ENCODE measurements at places on chromosomes 7 and 10.

DNA sequence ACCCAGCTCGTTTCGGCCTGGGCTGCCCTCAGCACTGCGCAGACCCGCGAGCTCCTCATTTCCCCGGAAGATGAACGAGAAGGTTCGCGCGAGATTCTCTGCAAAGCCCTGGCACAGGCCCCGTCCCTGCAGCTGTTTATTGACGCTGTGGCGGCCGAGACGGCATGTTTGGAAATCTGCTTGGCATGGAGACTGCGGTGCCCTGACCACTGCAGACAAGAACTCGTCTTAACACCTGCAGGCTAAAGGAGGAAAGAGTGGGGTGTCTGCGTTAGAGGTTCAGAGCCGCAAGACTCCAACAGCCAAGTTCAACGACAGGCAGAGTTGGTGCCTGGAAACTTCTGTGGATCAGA, 125.6 kb downstream of the DNAJB6 start:
- DNase-seq, result no peak

GRCh38 chr7:148825338-148825737, 58.8 kb downstream of the EZH2 start:
- DNase-seq, result no peak

- DNase-seq, result no peak
Measured at GRCh38 chr10:124560377-124561105, 98.9 kb downstream of the LHPP start.

DNA sequence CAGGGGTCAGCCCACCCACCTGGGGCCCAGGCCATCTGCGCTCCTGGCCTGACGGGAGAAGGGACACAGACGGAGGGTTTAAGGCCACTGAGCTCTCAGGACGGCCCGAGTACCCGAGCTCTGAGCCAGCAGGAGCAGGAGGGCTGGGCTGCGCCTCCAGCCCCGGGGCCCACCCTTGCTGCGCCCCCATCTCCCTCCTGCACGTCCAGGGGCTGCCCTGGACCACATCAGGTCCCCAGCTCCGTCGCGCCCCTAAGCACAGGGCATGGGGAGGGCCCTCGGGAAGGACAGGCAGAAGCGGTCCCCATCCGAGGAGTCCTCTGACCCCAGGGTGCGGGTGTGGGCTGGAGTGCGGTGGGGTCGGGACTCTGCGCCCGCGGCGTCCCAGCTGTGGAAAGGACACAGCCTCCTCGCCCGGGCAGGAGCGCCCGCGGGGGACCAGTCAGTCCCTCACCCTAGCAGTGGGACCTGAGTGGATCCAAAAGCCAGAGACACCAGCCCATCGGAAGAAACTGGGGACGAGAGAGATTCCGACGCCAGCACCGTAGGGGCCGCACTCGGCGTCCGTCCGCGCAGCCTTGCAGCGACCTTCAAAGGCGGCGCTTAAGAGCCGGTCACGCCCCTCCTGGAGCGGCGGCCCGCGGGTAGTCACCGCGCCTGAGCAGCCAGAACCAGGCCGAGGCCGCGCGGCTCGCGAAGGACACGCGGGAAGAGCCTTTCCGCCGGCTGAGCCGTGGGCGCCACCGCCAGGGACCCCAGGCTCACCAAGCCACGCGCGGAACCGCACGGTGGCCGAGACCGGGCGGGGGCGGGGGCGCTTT, 15.9 kb downstream of the CAMK2B start:
- DNase-seq, result no peak

- DNase-seq, result no peak
Measured at GRCh38 chr10:77620731-77621130, 16.9 kb downstream of the KCNMA1 start.

DNA sequence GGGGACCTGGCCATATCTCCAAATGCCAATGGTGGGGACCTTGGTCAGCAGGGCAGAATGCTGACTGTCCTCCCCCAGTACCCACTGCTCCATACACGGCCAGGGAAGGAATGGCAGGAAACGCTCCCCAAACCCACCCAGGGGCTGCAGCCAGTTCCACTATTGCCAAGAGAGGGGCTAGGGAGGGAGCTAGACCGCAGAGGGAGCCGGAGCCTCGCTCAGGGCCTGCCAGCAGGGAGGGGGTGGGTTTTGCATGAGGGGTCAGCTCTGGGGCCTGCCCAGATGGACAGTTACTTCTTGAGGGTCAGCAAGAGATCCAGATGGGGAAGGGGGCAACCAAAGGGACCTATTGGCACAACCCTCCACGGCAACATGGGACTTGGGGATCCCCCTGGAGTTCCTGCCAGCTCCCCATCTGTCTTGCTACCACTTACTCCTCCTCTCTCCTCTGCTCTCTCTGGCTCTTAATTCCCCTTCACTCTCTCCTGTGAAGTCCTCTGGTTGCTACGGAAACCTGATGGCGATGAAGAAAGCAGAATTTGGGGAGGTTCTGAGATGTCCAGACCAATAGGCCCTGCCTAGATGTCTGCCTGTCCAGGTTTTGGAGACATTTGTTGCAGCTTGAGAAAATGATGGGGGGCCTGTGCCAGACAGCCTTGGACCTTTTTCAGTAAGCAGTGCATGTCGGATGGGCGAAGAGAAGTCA, 12.6 kb downstream of the FGF8 start:
- DNase-seq, result no peak

DNA sequence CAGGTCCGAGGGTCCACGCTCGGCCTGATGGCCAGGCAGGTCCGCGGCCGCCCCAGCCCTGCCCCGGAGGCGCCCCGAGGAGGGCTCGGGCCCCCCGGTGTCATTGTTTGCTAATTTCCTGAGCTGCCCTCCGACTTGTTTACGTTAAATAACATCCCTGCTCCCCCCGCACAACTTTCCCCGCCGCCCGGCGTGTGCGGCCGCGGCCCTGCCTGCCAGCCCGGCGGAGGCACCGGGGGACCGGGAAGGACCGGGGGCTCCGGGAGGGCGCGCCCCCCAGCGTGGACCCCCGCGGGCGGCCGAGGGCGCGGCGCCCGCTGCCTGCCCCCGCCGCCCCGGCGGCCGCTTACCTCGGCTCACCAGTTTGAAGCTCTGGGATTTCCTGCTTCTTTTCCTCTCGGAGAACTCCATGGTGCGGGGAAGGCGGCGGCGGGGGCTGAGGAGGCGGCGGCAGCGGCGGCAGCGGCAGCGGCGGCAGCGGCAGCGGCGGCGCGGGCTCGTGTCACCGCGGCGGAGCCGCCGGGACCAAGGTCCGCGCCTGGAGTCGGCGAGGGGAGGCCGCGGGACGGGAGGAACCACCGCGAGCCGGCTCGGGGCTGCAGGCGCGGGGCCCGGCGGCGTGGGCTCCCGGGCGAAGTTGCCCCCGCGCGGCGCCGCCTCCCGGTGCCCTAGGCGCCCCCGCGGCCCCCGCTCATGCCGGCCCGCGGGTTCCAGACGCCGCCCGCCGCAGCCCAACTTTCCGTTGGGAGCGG, 515 bp downstream of the BEND7 start:
- no peak for DNase-seq

DNA sequence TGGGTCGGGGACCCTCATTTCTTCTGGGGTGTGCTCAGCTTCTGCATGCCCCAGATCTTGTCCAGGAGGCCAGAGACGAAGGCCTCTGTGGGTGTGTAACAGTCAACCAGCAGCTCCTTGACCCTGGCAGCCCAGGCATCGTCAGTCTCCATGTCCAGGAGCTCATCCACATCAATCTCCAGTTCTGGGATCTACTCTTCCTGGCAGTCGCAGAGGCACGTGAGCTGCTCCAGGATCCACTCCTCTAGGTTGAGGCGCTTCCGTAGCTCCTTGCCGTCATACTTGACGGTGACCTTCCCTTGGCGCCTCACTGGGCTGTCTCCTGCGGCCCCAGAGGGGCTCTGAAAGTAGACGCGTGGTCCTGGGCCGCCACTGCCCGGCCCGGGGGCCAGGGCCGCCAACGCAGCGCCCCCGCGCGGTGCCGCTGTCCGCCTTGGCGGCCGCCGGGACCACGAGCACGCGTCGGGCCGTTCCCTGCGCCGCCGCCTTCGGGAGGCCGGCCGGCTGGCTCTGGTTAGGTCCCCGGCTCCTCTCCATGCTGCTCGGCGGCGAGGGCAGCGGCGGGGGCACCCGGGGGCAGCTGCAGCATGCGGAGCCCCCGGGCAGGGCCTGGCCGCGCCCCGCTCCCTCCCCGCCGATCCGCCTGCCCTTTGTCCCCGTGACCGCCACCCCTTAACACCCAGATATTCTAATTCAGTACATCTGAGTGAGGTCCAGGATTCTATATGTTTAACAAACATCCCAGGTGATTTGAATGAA, 170.5 kb downstream of the SEPTIN7 start:
- DNase-seq, result no peak

DNA sequence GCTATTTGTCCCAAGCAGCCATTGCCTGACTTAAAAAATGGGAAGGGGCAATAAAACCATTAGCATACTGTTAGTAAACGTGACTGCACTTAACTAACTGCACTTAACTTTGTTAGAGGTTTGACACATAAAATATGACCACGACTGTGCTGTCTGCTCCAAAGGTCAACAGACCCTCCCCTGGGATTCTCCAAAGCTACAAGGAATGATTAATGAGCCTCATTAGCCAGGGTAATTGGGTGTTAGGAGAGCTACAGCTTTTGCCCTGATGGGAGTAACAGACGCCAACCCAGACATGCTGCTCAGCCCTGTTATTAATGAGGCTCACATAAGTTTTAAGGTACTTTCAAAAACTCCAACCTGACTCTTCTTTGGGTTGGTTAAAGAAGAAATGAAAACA, 129.4 kb upstream of the PLPP4 start:
- DNase-seq, result no peak

DNA sequence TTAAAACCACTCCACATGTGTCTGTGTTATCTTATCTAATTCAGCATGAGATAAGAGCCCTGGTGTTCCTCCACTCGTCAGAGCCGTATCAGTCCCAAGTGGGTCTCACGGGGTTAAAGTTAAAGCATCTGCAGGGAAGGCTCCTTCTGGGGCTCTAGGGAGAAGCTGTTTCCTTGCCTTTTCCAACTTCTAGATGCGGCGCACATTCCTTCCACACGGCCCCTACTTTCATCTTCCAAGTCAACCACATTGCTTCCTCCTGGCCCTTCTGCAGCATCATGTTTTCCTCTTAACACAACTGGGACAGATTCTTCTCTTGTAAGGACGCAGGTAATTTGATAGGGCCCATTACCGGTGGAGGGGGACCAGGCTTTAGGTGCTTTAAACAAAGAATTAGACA, 620.1 kb upstream of the DPP6 start:
- DNase-seq, result no peak

DNA sequence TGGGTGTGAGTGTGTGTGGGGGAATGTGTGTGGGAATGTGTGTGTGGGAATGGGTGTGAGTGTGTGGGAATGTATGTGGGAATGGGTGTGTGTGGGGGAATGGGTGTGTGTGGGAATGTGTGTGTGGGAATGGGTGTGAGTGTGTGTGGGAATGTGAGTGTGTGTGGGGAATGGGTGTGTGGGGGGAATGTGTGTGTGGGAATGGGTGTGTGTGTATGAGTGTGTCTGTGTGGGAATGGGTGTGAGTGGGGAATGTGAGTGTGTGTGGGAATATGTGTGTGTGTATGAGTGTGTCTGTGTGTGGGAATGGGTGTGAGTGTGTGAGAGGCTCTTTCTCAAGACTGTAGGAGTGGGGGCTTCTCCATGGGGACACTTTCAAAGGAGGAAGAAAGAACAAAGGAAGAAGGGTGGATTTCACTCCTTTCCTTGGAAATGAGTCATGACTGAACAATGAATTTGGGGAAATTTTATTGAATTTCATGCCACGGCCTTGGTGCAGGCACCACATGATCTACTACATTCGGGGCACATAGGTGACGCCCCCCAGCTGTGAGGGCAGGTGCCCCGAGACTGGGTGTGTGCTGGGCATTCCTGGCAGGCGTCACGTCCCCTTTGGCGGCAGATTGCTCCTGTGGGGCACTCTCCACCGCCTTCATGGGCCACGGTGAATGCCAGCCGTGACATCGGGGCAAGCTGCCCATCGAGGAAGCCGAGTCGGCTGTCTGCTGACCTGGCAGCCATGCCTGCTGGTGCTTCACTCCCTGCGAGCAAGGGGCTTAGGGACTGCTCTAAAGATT, 88.8 kb upstream of the INSIG1 start:
- no peak for DNase-seq
